ENCODE measurements at places on chromosomes 2 and 18.

- no peak for DNase-seq
These were observed 61.3 kb downstream of the SP110 start for GRCh38 chr2:230158468-230158867.

GRCh38 chr18:36745219-36745975 is 83.4 kb downstream of the TPGS2 start:
- no peak for DNase-seq

GRCh38 chr18:3067722-3068121 is 54.8 kb upstream of the LPIN2 start:
- no peak for DNase-seq

DNA sequence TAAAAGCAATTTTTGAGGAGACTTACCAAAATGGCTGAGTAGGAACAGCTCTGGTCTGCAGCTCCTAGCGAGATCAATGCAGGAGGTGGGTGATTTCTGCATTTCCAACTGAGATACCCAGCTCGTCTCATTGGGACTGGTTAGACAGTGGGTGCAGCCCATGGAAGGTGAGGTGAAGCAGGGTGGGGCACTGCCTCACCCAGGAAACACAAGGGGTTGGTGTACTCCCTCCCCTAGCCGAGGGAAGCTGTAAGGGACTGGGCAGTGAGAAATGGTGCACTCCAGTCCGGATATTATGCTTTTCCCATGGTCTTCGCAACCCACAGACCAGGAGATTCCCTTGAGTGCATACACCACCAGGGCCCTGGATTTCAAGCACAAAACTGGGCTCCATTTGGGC is 419.0 kb downstream of the NUP35 start:
- DNase-seq: no peak

DNA sequence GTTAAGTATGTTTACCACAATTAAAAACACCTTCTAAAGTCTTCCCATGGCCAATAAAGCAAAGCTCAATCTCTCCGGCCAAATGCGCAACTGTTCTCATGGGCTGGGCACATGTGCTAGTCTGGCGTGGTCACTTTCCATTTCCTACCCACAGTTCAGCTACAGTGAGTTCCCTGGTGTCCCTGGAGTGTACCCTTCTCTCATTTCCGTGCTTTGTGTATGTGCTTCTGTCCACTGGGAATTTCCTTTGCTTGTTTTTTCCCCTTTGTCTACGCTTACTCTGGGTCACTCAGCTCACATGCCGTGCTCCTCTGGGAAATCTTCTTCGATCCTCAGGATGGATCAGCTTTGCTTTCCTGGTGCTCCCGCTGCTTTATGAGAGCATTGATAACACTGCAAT is 69.6 kb upstream of the GYPC start:
- no peak for DNase-seq

- DNase-seq: no peak
These were observed 18.1 kb downstream of the CCNT2 start for GRCh38 chr2:134936691-134937090.

DNA sequence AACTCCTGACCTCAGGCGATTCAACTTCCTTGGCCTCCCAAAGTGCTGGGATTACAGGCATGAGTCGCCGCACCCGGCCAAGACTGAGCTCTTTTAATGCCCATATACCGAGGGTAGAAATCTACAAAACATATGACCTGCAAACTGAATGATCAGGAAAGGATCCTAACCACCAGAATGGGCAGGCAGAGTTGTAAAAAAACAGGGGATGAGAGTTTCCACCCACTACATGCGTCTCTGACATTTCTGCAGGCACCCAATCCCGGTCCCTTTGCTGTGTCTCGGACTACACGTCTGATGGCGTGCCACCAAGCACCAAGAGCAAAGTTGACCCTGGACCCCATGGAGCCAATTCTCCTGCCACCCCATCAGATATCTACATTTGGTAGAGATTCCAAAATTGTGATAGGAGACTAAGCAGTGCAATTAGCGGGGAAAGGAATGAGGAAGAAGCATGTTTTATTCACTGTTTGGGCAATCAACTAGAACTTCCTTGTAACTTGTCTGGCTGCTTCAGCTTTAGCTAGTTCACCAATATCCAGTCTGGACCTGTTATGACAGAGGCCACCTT is 74.1 kb downstream of the ATP8B1 start:
- DNase-seq: no peak

DNA sequence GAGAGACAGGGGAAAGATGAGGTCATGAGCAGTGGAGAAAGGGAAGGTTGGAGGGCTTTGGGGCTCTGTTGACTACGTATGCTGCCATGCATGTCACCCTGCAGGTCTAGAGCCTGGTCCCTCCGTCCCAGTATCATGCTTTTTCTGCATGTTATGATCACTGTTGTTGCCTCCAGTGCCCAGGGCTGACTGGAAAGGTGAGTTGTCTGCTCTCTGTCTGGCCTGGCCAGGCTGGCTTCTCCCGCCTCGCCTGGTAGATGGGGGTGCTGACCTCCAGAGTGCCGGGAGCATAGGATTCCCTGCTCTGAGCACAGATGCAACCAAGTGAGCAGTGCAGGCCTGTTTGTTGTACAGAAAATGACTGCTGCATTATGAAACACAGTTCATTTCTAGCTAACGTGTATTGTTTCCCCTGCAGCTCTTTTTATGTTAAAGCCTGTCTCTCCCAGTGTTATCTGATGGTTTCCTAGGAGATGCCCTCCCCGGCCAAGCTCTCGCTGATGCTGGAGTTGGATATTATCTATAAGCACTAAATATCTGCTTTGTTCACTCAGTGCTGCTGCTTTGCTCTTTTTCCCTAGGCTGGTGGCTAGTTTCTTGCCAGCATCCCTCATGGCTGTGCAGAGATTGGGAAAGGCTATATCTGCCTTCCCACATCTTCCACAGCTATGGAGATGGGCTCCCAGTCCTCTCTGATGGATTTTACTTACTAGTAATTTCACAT is 158.2 kb downstream of the TDRD15 start:
- DNase-seq: no peak

DNA sequence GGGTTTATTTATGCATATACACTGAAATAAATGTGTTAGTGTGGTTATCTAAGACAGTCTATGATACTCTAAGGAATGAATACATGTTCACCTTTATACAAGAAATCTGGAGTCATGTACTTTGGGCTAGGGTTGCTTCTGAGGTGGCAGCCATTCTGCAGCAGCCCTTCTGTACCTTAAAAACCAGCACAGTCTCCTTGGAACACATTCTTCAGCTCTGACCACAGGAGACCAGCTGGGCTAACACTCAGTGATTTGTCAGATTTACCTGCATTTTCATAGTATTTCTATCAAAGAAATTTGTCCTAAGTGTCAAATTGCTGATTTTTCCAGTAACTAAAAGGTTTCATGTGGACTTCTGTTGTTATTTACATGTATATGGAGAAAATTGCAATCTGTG is 167.7 kb downstream of the CAMKMT start:
- DNase-seq: no peak

- no peak for DNase-seq
These were observed 607.1 kb downstream of the ADCYAP1 start for GRCh38 chr18:1511619-1512311.

GRCh38 chr2:128449226-128450061 is 130.8 kb upstream of the HS6ST1 start:
- DNase-seq: no peak

DNA sequence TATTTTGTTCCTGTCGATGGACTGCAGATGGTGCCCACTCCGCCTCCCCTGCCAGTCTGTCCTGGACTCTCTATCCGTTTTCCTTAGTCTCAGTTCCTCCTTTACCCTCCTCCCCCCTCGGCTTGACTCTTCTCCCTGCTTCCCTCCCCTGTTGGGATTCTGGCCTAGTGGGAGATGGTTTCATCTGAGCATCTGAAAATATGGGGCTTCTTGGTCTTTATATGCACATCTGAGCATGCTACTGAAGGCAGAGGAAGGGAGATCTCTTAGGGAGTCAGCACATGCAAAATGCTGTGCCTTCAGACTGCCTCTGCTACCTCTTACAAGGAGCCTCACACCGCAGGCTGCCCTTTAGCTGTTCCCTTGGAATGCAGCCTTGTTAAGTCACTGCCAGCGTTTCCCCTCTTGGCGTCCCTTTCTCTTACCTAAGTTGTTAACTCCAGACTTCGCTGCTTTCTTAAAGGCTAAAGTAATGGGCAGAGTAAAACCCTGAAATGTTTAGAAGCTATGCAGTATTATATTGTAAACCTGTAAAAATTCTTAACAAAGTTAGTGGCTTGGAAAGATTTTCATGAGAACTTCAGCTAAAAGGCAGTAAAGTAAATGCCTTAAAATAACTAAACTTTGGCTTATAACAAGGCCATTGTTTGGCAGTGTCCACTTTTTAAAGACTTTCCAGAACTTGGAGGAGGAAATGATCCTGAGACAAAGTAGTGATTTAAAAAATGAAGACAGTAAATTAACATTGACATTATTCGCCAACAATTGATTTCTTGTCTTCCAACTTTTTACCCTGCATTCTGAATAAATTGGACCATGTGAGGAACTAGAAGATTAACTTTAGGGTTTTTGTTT is 49.8 kb downstream of the LDLRAD4 start:
- no peak for DNase-seq

DNA sequence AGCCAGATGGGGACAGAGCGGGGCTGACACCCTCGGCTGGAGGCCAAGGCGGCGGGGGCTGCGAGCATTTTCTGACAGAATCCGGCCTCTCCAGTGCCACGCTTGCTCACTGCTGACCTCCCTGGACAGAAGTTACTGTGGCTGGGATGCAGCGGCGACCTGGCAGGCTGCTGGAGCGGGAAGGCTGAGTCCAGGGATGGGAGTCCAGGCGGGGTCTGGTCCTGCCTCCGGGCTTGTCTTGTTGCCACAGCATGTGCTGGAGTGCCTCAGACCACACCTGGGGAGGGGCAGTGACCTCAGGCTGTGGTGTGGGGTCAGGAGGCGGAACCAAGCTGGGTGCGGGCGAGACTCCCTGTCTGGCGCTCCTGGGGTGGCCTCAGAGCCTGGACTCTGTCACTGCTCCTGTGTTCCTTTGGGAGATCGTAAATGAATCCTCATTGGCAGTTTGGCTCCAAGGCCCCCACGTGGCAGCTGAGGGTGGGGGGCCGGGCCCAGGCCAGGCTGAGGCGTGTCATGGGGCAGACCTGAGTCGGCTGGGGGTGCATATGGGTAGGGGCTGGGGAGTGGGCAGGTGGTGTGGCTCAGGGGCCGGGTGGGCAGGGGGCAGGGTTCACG is 5.5 kb downstream of the BOK start:
- no peak for DNase-seq

DNA sequence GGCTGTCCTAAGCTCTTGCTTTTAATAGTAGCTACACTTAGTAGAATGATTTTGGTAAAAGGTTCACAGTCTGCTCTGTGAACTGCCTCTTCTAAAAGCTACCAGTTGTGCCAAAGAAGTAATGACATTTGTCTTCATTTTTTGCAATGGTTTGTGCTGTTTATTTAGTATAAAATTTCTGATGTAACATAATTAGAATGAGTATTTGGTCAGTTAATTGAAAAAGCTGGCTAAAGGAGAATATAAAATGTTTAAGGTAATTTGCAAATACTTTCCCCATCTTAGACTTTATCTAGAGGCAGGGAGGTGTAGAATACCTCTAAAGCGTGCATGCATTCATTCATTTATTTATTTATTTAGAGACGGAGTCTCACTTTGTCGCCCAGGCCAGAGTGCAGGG is 71.3 kb downstream of the PHLPP1 start:
- DNase-seq: no peak

DNA sequence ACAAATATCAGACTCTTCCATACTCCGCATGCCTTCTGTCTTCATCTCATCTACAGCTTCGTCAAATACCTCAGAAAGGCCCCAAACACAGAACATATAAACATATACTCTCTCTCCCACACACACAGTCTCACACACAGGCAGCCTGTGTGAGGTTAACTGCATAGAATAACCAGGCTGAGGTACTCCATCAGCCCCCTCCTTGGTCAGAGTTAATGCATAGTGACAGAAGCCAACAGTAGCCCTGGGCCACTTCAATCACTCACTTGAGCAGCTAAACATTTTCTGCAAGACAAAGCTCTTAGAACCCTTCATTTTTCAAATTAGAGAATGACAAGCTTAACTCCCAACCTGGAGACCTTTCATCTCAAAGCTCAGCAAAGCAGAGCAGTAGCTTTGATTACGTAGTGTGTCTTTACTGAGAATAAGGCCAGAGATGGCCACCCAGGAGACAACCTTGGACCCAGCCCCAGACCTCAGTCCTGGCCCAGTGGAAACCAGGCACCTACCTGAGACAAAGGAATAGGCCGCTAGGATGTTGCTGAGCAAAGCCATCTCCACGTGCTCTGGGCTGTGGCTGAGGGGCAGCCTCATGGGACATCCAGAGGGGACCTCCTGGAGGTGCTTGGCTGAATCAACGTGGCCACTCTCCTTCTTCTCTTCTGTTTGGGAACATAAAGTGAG is 43.0 kb downstream of the EVA1A start:
- no peak for DNase-seq

DNA sequence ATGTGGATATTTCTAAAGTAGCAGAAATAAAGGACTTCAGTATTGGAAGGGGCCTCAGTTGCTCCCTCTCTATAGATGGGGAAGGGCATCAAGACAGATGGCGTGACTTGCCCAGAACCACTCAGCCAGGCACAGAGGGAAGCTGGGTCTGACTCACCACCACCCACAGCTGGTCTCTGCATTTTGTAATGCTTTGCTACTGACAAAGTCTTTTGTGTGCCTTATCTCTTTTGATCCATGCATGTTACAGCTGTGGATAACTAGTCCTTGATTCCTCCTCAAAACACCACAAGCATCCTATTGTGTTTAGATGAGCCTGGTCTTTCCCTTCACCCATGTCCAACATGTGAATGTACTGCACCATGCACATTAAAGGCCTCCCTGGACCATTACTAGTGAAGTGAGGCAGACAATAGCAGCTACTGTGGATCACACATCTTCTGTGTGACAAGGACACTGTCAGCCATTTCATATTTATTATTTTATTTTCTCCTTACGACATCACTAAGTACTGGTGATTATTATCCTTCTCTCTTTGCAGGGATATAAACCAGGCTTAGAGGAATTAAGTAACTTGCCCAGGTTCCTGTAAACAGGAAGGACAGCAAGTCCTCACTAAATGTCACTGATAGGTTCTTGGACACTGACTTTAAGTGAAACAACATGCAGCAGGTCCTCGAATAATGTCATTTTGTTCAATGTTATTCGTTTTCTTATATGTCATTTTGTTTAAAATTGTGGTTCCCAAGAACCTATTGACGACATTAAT is 29.6 kb upstream of the IL37 start:
- DNase-seq: peak; percentile 69

GRCh38 chr2:17788773-17789172 is 27.5 kb upstream of the MSGN1 start:
- no peak for DNase-seq

- no peak for DNase-seq
These were observed 34.3 kb upstream of the ODC1 start for GRCh38 chr2:10482460-10482859.
